ENCODE measurements at places on chromosomes 13 and 19.
A peak's percentile ranks its signal among the peaks of the same experiment; 100 is the strongest.

DNA sequence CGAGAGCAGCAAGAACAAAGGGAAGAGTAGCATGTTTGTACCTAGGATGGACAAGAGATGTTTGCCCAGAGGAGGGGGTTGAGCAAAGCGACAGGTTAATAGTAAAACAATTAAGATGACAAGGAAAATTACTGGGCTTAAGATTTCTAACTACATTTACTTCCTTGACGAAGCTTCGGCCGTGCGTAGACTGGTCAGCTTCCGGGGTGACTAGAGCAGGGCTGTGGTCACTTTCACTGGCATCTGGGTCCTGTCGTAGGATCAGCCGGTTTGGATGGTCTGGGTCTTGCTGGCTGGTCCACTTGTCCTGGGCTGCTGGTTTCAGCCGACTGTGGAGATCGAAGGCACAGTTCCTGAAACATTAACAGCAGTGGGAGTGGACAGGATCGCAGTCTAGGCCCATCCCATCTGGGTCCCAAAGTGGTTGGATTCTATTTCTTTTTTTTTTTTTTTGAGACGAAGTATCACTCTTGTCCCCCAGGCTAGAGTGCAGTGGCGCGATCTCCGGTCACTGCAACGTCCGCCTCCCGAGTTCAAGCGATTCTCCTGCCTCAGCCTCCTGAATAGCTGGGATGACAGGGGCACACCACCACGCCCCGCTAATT, 5.0 kb upstream of the BSG start:
- H3K4me3 ChIP-seq, result peak overlapping the region; percentile 14
- no peak for DNase-seq
- H3K27me3 ChIP-seq, result no peaks in the 10 kb centered on the region
- H3K36me3 ChIP-seq, result no peaks in the 10 kb centered on the region
- H3K4me1 ChIP-seq, result peaks cover 4% of the 10 kb centered on the region

GRCh38 chr13:65856431-65856830, 1373.7 kb downstream of the PCDH9 start:
- H3K4me3 ChIP-seq, result no peak overlapping the region
- no peaks in the 10 kb centered on the region for H3K27me3 ChIP-seq
- no peak overlapping the region for H3K27ac ChIP-seq
- H3K36me3 ChIP-seq, result no peaks in the 10 kb centered on the region

GRCh38 chr13:79846386-79846785, 365.4 kb downstream of the NDFIP2 start:
- H3K36me3 ChIP-seq, result no peaks in the 10 kb centered on the region
- no peaks in the 10 kb centered on the region for H3K27me3 ChIP-seq
- no peak overlapping the region for H3K27ac ChIP-seq
- no peak overlapping the region for H3K4me3 ChIP-seq

DNA sequence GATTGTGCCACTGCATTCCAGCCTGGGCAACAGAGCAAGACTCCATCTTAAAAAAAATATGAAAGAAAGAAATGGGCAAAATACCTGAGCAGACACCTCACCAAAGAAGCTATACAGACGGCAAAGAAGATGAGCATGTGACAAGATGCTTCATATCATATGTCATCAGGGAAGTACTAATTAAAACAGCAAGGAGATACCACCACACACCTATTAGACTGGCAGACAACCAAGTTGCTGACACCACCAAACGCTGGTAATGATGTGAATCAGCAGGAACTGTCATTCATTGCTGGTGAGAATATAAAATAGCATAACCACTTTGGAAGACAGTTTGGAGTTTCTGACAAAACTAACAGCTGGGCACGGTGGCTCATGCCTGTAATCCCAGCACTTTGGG, 11.5 kb upstream of the TFDP1 start:
- H3K27ac ChIP-seq, result no peak overlapping the region
- H3K4me3 ChIP-seq, result no peak overlapping the region
- H3K36me3 ChIP-seq, result no peaks in the 10 kb centered on the region

DNA sequence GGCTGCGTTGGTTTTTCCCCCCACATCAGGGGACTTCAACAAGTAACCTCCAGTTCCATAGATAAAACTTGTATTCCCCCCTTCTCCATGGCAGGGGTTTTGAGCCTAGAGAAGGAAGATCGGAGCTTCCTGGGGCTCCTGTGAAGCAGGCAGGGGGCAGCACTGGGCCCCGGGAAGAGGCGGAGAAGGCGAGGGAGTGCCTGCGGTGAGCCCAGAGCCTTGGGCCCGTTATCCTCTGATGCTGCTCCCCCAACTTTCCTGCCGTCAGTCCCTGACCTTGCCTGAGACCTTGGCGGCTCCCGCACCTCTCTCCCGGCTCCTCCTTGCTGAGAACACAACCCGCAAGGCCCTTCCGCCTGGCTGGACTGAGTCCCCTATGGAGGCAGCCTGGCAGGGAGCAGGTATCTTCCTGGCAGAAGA, 2.5 kb downstream of the LIPE start:
- no peak overlapping the region for H3K4me3 ChIP-seq
- no peaks in the 10 kb centered on the region for H3K4me1 ChIP-seq
- DNase-seq, result no peak
- no peak overlapping the region for H3K27ac ChIP-seq
- H3K27me3 ChIP-seq, result no peaks in the 10 kb centered on the region
- H3K36me3 ChIP-seq, result no peaks in the 10 kb centered on the region

DNA sequence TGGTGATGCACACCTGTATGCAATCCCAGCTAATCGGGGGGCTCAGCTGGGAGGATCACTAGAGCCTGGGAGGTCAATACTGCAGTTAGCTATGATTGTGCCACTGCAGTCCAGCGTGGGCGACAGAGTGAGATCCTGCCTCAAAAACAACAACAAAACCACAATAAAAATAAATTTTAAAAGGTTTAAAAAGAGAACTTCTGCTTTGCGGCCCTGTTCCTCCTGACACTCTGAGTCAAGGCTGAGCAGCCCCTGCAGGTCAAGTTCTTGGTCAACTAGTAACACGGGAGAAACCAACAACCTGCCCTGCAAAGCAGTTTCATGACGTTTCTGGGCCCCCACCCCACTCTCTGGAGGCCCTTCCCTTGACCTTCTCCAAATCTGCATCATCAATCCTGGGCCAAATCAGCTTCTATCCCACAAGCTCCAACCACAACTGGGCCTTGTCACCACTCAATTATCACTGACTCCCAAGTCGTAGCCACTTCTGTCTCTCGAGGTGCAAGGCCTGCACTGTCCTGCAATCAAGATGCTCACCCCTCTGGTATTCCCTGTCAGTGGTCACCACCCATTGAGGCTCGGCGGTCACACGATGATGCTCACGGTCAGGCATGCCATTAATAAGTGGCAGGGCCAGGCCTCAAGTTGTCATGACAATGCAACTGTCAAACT, 7.5 kb downstream of the ELAVL1 start:
- H3K27me3 ChIP-seq, result no peaks in the 10 kb centered on the region
- H3K4me3 ChIP-seq, result no peak overlapping the region
- DNase-seq, result no peak
- H3K27ac ChIP-seq, result no peak overlapping the region
- peaks cover 4% of the 10 kb centered on the region for H3K4me1 ChIP-seq

GRCh38 chr19:17525141-17525540, 13.7 kb downstream of the PGLS start:
- no peak for DNase-seq
- no peak overlapping the region for H3K27ac ChIP-seq

- no peak overlapping the region for H3K27ac ChIP-seq
- H3K36me3 ChIP-seq, result no peaks in the 10 kb centered on the region
- peaks cover 11% of the 10 kb centered on the region for H3K27me3 ChIP-seq
- H3K4me3 ChIP-seq, result no peak overlapping the region
These were observed 1.7 kb downstream of the SMIM24 start for GRCh38 chr19:3478409-3479176.

DNA sequence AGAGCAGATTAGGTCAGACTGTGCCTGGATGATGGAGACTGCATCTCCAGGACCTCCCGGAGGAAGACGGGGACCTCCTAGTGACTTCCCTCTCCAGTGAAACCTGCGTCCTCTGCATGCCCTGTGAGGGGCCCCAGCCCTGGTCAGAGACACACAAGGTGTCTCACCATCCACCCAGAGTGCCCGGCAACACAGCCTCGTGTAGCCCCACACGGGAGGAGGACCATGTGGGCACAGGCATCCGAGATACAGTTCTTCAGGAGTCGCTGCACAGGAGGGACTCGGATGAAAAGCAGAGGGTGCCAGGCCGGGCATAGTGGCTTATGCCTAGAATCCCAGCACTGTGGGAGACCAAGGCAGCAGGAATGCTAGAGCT, 64.8 kb downstream of the PEPD start:
- no peaks in the 10 kb centered on the region for H3K36me3 ChIP-seq
- no peak overlapping the region for H3K4me3 ChIP-seq
- H3K27me3 ChIP-seq, result no peaks in the 10 kb centered on the region
- DNase-seq, result no peak

DNA sequence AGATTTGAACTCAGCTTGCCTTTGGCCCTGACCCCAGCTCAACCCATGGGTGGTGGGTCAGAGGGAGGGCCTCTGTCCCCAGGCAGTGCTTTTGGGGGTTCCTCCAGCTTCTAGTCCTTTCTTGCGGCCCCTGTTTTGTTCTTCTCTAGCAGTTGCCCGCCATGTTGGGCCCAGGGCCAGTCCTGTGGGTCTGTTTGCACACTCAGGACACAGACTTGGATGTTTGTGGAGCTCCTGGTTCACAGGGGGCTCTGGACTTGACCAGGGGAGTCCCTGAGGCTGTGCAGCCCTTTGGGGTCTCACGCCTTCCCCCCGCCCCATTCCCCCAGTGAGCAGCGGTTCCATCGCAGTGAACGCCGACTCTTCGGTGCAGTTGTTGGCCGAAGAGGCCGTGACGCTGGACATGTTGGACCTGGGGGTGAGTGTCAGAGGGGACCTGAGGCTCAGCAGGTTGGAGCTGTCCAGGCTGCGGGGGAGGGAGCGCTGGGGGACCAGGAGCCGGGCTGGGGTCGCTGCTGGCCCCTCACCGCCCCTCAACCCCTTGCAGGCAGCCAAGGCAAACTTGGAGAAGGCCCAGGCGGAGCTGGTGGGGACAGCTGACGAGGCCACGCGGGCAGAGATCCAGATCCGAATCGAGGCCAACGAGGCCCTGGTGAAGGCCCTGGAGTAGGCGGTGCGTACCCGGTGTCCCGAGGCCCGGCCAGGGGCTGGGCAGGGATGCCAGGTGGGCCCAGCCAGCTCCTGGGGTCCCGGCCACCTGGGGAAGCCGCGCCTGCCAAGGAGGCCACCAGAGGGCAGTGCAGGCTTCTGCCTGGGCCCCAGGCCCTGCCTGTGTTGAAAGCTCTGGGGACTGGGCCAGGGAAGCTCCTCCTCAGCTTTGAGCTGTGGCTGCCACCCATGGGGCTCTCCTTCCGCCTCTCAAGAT, 2.5 kb downstream of the ATP5F1D start:
- H3K4me3 ChIP-seq, result no peak overlapping the region
- DNase-seq, result peak; percentile 90
- H3K4me1 ChIP-seq, result peaks cover 18% of the 10 kb centered on the region
- H3K27me3 ChIP-seq, result no peaks in the 10 kb centered on the region
- peak overlapping the region; percentile 88 for H3K27ac ChIP-seq

- no peak overlapping the region for H3K4me3 ChIP-seq
- no peaks in the 10 kb centered on the region for H3K4me1 ChIP-seq
- no peak overlapping the region for H3K27ac ChIP-seq
- H3K27me3 ChIP-seq, result no peaks in the 10 kb centered on the region
- no peaks in the 10 kb centered on the region for H3K36me3 ChIP-seq
These were observed 12.9 kb downstream of the MIPEP start for GRCh38 chr13:23876265-23876664.

DNA sequence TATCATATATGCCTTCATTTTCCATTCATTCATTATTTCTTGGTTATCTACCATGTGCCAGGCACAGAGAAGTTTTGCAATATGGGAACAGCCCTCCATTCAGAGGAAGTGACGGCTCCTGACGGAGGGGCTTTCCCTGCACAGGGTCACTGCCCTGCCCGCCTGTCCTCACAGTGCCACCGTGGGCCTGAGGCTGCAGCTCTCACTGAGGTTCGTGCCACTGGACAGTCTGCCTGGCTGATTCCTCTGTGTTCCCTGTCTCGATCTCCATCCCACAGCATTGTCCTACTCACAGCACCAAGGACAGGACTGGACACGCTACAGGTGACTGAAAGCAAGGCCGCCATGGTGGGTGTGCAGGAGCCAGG, 92.7 kb downstream of the TSHZ3 start:
- H3K4me1 ChIP-seq, result no peaks in the 10 kb centered on the region
- H3K36me3 ChIP-seq, result no peaks in the 10 kb centered on the region
- H3K27ac ChIP-seq, result no peak overlapping the region
- DNase-seq, result no peak
- no peaks in the 10 kb centered on the region for H3K27me3 ChIP-seq

All from uterus (tissue), 4 donors.